ENCODE measurements at places on chromosomes 7 and 10.
A peak's percentile ranks its signal among the peaks of the same experiment; 100 is the strongest.

DNA sequence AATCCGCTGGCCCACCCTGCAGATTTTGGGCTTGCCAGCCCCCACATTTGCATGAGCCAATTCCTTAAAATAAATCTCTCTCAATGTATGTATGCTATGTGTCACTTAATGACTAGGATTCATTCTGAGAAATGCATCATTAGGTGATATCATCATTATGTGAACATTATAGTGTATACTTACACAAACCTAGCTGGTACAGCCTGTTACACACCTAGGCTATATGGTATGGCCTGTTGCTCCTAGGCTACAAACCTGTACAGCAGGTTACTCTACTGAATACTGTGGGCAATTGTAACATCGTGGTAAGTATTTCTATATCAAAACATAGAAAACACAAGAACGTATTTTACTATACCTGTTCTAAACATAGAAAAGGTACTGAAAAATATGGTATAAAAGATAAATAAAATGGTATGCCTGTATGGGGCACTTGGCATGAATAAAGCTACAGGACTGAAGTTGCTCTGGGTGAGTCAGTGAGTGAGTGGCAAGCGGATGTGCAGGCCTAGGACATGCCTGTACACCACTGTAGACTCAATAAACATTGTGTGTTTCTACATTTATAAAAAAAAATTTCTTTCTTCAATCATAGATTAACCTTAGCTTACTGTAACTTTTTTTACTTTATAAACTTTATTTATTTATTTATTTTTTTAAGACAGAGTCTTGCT lies 135.9 kb downstream of the ABCA13 start:
- no peak for DNase-seq

- DNase-seq = no peak
These were observed 39.2 kb upstream of the LRRC17 start for GRCh38 chr7:102873470-102874165.

GRCh38 chr7:17633067-17633466 lies 307.2 kb downstream of the SNX13 start:
- DNase-seq = no peak

- no peak for DNase-seq
These were observed 46.9 kb upstream of the PSMG3 start for GRCh38 chr7:1616741-1617140.

DNA sequence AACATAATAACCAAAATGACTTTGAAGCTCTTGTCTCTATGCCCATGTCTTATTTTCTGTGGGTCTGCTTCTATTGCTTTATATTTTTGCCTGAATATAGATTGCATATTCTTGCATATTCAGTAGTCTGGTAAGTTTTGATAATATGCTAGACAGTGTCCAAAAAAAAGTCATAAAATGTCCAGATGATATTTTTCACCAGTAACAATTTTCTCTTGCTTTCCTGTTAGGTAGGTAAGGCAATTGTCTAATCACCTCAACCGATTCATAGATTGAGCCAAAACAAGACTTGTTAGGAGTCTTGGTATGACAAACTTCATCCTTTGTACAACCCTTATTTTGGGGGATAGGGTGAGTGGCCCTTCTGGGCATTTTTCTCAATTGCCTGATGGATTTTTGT lies 277.0 kb upstream of the NRP1 start:
- no peak for DNase-seq

- no peak for DNase-seq
These were observed 29.2 kb upstream of the KCNMA1 start for GRCh38 chr10:77666821-77667220.

GRCh38 chr7:120273476-120273975 lies 551 bp downstream of the KCND2 start:
- DNase-seq = peak; percentile 30

DNA sequence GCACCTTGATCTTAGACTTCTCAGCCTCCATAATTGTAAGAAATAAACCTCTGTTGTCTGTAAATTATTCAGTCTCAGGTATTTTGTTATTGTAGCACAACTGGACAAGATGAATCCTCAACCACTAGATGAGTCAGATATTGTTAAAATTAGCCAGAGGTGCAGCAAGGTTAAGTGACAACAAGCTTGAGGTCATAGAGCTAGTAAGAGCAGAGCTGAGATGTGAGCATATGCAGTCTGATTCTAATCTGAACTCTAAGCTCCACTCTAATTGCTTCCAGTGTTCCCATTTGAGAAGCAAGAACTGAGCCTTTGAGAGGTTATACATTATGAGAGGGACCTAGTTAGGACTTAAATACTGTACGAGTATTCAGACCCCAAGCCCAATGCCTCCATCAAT lies 93.1 kb downstream of the FZD1 start:
- DNase-seq = no peak

DNA sequence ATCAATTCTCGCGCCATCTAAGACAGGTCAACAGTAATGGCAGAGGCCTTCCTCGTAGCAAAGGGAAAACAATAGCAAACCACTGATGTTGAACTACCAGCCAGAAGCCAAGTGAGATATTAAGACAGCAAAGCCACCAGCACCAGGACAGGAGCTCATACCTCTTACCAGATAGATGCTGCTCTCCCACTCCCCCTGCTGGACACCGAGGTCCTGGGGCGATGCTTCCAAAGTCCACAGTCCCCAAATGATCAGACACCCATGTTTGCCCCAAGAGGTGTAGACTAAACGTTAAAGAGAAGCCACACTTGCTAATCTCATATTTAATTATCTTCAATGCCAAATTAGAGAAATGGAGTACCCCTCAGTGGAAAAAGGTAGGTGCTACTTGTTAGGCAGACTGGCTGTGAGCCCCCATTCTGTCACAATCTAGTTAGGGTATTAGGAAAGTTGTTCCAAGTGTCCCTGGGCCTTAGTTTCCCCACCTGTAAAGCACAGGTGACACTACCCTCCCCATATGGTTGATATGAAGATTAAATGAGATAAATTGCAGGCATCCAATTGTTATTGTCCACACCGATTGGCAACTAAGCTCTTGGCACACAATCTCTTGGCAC lies 39.9 kb downstream of the TOMM7 start:
- DNase-seq = peak; percentile 34

DNA sequence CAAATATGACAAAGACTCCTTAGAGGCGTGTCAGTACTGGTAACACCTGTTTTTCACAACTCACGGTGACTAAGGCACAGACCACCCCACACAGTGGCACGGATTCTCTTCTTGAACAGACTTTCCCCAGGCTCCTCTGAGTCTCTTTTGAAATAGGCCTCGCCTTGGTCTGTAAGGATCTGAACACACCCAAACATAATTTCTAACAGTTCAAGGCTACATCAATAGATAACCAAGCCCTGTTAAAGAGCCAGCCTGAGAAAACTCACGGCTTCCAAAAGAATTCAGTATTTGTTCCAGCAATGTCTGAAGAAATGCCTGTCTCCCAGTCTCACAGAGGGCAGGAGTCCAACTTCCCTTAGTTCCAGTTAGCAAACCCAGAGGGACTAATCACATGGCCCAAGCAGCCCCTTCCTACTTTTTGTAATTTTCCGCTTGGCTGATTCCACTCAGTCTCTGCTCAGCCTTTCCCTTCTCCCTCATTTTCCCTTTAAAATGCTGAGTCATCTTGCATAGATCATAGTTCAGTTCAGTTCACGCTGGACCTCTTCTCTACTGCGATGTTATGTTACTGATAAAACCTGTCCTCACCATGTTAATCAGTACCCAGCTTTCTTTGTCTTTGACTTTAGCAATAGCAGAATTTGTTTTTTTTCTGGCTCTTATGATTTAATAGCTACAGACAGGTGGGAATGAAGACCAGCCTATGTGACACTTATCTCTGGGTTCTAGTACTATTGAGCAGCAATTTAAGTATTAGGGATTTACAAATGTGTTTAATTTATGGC lies 22.6 kb upstream of the AKR1C3 start:
- no peak for DNase-seq

GRCh38 chr10:100749059-100749308 lies 3.6 kb downstream of the PAX2 start:
- no peak for DNase-seq

DNA sequence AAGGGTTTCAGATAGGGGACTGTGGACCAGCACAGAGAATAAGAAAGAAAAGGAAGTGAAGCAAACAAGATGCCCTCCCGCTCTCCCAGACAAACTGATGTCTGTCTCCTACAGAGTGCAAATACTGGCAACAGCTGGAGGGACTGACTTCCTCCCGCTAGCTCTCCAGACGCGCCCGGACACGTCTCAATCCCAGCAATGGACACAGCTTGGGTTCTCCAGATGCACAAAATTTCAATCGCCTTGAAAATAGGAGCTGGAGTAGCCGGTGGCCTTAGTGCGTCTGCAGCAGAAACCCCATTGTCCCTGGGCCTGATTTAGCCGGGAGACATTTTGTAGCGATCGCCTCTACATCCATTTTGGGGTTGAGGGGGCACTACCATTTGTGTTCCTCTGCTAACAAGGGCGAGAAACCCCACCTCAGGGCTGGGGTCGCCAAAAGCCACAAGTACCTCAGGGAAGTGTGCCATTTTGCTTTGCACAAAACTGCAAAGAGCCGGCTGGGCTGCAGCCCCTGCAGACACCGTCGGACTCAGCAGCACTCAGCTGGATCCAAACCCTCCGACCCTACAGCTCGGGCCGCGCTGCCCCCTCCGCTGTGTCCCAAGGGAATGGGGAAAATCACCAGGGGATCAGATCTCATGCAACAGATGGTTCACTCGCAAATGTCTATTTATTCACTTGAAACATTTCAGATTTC lies 5.9 kb downstream of the CPA2 start:
- peak; percentile 74 for DNase-seq

- DNase-seq = no peak
These were observed 375.2 kb upstream of the VWC2 start for GRCh38 chr7:49398236-49398635.

GRCh38 chr7:68216051-68216450 lies 1219.4 kb downstream of the TYW1 start:
- DNase-seq = no peak

- no peak for DNase-seq
These were observed 31.6 kb downstream of the VIPR2 start for GRCh38 chr7:159113056-159113455.

DNA sequence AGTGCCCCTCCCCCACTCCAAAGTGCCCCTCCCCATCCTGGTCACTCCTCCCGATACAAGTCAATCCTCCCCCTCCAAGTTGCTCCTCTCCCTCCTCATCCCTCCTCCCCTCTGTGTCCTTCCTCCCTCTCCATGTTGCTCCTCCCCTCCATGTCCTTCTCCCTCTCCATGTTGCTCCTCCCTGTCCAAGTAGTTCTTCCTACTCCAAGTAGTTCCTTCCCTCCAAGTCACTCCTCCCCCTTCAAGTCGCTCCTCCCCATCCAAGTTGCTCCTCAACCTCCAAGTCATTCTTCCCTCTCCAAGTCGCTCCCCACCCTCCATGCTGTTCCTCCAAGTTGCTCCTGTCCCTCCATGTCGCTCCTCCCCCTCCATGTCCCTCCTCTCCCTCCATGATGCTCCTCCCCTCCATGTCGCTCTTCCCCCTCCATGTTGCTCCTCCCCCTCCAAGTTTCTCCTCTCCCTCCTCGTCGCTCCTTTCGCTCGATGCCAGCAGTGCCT lies 8.6 kb upstream of the WBP1L start:
- no peak for DNase-seq

DNA sequence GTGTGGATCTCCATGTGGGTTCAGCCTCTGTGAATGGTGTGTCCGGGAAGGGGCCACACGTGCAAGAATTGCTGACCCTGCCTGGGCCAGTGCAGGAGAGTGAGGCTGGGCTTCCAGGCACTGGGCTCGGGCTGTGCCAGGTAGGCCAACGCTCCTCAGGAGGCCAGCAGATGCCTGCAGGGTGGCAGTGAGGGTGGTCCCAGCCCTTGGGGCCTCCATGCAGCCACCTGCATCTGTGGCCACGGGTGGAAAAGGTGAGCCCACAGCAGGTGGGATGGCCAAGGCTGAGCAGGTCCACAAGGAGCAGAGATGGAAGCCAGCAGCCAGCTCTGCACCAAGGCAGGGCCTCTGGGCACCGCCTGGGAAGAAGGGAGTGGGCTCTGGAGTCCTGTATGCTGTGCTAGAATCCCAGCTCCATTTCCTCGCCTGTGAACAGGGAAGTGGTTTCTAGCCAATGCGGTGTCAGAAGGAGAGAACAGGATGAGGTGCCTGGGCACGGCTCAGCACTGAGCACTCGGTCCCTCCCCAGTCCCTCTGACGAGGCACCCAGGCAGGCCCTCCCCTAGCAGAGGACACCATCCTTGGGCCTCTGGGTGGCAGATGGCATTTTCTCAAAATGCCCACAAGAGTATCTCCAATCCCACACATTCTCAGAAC lies 31.1 kb upstream of the RET start:
- no peak for DNase-seq

- no peak for DNase-seq
These were observed 64.2 kb downstream of the GLRX3 start for GRCh38 chr10:130200179-130201042.

- no peak for DNase-seq
These were observed 121.4 kb downstream of the MAGI2 start for GRCh38 chr7:79332091-79332490.

- DNase-seq = no peak
These were observed 103.4 kb upstream of the MDFIC start for GRCh38 chr7:114818501-114818900.

DNA sequence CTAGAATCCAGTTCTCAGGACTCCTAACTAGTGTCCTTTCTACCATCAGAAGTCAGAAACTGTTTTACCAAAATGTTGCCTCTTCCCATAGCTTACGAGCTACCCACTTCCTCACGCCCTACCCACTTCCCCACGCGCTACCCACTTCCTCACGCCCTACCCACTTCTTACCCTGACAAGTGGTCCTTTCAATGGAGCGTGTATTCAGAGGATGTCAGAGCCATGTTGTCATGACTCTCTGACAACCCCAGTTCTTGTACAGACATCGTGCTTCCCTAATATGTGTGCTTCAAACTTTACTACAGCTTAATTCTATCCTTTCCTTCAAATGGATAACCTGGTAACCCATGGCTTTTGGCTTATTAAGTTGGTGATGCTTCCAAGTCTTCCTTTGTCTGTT lies 84.8 kb upstream of the PHF14 start:
- no peak for DNase-seq

DNA sequence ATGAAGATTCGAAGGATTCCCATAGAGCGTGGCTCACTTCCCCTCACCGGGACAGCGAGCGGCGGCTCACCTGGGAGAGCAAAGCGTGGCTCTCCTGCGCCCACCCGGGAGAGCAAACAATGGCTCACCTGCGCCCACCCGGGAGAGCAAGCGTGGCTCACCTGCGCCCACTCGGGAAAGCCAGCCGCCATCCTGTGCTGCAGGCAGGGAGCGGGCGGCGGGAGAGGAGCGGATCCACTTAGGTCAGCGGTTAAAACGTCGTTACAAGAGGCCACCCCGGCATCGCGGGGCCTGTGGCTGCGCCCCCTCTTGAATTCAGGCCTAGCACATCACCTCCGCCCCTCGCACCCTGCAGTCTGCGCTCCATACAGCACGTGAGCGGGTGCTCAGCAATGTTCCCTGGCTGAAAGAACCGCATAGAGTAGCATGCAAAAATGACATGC lies 461 bp upstream of the FIGNL1 start:
- DNase-seq = no peak

DNA sequence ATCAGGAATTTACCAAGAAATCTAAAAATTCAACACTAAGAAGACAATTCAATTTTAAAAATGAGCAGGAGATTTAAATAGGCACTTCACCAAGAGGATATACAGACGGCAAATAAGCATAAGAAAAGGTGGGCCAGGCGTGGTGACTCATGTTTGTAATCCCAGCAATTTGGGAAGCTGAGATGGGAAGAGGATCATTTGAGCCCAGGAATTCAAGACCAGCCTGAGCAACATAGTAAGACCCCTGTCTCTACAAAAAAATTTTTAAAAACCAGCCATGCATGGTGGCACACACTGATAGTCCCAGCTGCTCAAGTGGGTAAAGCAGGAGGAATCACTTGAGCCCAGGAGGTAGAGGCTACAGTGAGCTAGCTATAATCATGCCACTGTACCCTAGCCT lies 3.5 kb upstream of the AKR1D1 start:
- DNase-seq = no peak

GRCh38 chr7:128167791-128168666 lies 73.0 kb upstream of the LEP start:
- no peak for DNase-seq

Measured in NCI-H1694 treated with DMSO at 0.1 percent for 48 hours (cell line).